T-cell (primary cell): ENCODE measurements at places on chromosomes 1 and 21. TPM values are rescaled to one million over a fixed set of nuclear protein-coding genes. Genes with fewer than 3 reads are reported as not detected.

GRCh38 chr1:92310185-92310597 is 11.3 kb downstream of the RPAP2 start:
- no peak for DNase-seq

DDR2 gene
- total RNA-seq, result 0.28 TPM

DNA sequence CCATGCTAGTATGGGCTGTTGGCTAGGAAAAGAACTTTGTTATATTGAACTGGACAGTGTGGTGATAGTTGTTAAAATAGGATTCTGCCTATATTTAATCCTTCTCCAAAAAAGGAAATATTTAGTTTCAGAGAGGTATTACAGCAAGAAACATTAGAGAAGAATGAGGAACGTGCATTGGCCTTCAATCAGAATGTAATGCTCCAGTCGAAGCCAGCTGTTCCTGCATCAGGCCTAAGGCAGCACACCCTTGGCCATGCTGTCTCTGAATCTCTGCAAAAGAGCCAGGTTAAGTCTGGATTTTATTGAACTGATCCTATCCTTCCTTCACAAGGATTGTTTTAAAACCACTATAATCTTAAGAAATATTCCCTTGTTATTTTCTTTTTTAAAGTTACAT is 35.3 kb upstream of the RALGPS2 start:
- DNase-seq, result no peak

ACKR1 gene
- not detected for total RNA-seq

OR2T33 gene
- not detected for total RNA-seq

DNA sequence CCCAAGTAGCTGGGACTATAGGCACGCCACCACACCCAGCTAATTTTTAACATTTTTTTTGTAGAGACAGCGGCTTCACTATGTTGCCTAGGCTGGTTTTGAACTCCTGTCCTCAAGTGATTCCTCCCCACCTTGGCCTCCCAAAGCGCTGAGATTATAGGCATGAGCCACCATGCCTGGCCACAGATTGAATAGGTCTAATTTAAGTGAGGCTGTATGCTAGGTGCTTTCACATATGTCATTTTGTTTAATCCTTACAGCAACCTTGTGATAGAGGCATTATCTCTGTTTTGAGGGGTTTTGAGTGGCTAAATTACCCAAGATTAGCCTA is 7.2 kb downstream of the INTS3 start:
- DNase-seq, result no peak

KRTAP10-9 gene
- total RNA-seq, result not detected

ASAP3 gene
- 1.8 TPM for total RNA-seq

DNA sequence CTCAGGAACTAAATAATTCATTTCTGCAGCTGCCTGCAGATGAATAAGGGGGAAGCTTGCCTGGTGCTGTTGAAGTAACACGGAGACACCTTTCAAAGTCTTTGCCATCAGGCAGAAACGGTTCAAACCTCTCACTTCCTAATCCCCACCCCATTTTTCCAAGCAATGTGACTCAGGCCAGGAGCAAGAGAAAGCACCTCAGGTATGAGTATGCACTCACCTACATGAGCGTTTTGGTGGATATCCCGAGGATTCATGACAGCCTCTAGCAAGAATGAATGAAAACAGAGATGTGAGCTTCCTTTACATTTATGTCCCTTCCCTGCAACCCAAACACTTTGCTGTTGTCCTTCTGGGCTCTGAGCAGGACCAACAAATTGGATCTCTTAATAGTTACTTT is 63.4 kb upstream of the LAX1 start:
- no peak for DNase-seq

SLC45A1 gene
- 1.2 TPM for total RNA-seq

DNA sequence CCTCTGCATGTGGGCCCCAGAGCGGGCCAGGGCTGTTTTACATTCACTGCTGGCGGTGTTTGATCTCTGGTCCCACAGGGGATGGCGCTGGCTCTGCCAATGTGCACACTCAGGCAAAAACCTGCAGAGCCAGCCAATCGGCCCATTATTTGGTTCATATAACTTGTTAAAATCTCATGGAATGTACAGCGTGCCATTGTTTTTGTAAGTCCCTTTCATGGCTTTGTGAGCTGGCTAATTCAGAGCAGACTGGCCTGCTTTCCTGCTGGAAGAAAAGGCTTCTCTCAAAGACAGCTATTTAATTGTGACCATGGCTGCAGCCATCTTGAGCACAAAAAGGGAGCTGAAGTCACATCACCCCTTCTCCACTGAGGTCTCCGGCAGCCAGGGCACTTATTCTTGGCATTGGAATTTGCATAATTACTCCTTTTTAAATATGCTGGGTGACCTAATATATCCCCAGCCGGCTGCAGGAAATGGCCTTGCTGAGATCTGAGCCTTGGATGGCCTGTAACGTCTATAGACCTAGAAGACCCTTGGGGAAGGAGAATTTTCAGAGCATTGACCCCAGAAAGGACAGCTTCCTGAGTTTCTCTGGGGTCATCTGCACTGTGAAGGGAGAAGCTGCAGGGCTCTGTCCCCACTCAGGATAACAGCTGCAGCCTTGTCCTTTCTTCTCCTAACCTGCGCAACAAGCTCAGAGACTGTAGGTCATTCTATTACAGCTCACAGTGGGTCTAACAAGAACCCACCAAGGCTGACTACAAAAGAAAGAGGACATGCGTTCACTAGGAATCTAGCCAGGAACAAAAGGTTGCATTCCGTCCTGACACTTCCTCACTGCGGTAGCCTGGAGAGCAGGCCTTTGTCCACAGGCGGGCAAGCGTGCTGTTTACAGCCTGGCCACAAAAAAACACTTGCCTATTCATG is 45.8 kb downstream of the BCAR3 start:
- DNase-seq, result no peak

NADK gene
- 45.6 TPM for total RNA-seq

PKP1 gene
- total RNA-seq, result not detected

DNA sequence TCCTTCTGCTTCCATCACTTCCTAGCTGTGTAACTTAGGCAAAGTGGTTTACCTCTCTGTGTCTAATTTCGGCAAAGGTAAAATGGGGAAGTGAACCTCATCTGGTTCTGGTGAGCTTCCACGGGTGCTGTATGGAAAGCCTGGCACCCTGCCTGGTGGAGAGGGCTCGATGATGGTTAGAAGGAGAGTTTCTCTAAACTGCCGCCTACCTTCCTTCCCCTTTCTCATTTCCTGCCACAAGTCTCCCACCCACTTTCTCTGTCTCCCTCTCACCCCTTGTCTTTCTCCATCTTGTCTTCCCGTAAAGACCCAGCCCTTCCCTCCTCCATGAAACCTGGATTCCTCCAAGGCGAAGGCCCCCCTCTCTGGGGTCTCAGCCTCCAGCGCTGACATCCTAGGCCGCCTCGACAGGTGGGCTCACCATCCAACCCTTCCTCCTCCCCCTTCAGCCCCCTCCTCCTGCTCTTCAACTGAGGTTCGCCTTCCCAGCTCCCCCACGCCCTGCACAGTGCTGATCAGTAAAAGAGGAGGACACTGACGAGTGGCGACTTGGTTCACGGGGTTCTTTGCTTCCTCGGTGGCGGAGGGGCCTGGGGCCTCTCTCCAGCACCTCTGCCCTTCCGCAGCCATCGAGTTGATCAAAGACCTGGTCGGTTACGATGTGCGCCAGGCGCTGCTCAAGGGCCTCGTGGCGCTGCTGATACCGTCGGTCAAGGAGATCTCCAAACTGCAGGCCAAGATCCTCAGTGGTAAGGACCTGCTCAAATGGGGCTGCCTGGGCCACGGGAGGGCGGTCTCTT is 7.3 kb downstream of the RNU5D-1 start:
- DNase-seq, result no peak

CFHR1 gene
- 1.3 TPM for total RNA-seq

CASQ1 gene
- not detected for total RNA-seq

CLCNKB gene
- total RNA-seq, result not detected

- DNase-seq, result no peak
These were observed 1.9 kb downstream of the TMCO4 start for GRCh38 chr1:19797827-19798226.

- DNase-seq, result no peak
These were observed 117.2 kb downstream of the DMRTB1 start for GRCh38 chr1:53576381-53576801.

DNA sequence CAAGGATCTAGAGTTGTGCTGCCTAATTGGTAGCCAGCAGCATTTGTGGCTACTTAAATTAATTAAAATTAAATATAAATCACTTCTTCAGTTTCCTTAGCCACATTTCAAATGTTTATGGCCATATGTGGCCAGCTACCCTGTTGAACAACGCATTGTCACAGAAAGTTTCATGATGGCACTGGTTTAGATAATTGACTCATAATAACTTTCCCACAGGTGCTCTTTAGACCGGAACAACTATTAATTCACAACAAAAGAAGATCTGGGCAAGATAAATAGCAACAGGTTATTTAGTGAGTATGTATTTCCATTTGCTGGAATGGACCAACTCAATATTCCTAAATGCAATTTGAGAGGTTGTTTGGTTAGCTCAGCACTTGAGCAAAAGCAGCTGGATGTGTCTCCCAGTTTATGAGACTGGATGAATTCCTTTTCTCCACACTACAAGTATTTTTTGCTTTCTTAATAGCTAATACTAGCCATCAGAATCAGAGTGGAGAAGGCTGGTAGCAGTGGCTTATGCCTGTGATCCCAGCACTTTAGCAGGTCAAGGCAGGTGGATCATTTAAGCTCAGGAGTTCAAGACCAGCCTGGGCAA is 3.7 kb upstream of the AMIGO1 start:
- no peak for DNase-seq

KRTAP24-1 gene
- total RNA-seq, result not detected

- peak; percentile 44 for DNase-seq
These were observed 55.0 kb upstream of the PAX7 start for GRCh38 chr1:18575620-18576019.

GRCh38 chr1:237444120-237444790 is 402.3 kb downstream of the RYR2 start:
- DNase-seq, result no peak

NEK7 gene
- 47.1 TPM for total RNA-seq

DNA sequence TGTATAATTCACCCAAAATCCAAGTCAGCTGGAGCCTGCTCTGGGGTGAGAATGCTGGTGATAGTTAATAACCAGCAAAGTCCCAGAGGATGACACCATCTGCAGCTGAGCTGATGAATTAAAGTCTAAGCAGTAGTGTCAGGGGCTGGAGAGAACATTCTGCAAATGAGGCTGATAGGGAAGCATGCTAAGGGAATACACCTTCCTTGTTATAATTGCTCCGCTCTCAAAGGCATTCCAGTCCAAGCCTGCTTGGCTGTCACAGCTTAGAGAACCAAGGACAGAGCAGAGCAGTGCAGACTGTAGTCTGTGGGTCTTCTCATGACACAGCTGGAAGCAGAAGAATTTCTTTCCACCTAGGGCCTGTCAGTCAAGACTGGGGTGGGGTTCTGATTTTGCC is 283.1 kb downstream of the SIPA1L2 start:
- no peak for DNase-seq

DNA sequence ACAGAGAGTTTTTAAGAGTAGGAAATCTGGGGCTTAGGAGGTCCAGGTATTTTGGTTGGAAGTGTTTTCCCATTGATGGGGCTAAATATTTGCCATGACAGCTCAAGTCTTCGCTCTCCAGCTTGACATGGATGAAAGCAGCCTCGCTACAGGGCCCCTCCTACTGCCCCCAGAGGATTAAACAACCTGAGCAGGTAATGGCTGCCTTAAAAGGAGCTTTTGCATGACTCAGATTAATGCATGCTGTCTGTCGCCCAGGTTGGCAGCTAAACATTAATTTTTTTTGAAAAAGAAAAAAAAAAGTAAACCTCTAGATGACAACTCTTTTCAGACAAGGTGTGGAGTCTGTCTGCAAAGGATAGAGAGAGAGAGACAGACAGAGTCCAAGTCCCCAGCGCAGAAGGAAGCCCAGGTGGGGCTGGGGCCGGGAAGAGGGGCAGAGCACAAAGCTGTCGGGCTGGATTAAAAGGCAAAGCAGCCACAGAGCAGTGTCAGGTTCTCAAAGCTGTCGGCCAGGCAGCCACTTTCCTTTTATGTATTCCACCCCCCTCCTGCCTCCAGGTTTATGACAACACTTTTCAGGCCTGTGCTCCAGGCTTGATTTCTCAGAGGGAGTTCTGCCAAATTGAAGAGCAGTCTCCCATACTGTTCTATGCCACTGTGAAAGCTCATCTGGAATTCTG is 127.9 kb downstream of the CLIC6 start:
- no peak for DNase-seq

DNA sequence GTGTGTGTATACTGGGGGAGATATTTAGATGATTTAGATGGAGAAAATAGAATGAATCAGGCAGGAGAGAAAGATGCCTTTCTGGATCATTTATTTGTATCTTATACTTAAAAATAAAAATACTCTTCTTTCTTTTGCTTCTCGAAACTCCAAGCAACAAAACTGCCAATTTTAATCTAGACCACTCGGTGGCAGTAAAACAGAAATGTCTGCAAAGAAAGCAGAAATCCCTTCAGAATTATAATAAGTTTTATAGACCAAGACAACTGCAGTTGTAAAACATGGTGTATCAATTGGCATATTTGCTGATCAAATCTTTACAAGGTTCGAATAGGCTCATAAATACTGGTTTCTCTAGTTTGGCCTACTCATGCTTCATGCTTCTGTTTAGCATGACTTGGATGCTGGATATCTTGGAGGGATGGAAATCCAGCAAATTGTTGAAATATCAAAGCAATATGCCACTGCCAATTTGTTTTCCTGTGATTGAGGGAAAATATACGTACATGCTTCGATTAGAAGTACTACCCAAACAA is 15.1 kb upstream of the C1orf87 start:
- no peak for DNase-seq

- no peak for DNase-seq
These were observed 2.4 kb upstream of the IKBKE start for GRCh38 chr1:206467915-206468314.

DNA sequence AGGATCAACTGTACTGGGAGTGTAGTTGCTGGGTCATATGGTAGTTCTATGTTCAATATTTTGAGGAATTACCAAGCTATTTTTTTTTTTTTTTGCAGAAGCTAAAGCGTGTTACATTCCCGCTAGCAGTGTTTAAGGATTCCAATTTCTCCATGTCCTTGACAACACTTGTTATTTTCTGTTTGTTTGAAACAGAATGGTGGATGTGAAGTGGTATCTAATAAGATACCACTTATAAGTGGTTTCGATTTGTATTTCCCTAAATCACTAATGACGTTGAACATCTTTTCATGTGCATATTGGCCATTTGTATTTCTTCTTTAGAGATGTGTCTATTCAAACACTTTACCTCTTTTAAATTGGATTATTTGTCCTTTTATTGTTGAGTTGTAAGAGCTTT is 112.2 kb downstream of the DISP1 start:
- no peak for DNase-seq

DNA sequence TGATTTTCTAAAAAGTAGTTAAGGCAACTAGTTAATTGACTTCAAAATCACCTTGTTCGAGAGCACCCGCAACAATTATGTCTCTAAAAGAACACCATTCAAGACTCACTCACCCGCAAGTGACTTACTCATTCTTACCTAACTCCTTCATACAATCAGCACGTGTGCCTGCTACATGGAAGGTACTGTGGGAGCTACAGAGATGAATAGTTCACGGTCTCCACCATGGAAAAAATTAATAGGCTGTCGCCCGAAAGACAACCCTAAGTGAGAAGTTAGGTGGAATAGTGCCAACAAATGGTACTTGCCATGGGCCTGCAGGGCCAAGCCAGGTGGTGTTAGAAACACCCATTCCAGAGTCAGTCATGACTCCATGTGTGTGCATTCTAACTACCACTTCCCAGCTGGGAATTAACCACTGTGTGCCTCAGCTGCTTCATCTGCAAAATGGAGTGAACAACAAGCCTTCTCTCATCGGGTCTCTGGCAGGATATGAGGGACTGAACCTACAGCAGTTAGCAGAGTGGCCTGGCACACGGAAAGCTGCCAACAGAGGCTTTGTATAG is 7.1 kb downstream of the SSBP3 start:
- DNase-seq, result no peak

FLG2 gene
- not detected for total RNA-seq
